ENCODE measurements at places on chromosomes 13 and 19. TPM values are rescaled to one million over a fixed set of nuclear protein-coding genes. Genes with fewer than 3 reads are reported as not detected.

GRCh38 chr19:42185277-42185676 is 32.2 kb downstream of the DEDD2 start:
- DNase-seq, result no peak
- H3K4me1 ChIP-seq, result no peaks in the 10 kb centered on the region
- H3K4me3 ChIP-seq, result no peak overlapping the region

DNA sequence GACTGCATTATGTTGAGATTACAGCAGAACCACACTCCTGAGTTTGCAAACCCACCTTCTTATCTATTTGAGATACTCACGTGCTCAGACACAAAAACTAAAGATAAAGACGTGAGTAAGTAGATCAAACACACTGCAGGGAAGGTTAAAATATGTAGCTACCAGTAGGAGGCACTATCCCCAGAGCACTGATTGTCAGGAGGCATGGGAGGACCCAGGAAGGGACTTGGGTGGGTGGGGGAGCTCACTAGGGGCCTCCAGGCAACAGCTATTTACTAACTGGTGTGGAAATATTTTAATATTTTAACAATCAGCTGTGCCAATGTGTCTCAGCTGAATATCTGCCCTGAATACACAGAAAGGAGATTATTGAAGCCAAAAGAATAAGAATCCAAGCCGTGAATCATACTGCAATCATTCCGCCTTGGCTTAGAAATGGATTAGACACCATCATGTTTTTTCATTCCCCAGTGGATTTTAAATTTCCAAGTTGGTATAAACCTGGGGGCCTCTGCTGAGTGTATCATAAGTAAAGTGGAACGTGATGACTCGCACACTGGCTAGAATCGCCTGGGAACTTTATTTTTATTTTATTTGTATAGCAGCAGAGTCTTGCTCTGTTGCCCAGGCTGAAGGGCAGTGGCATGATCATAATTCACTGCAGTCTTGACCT is 73.2 kb upstream of the CACNA1A start:
- no peak for DNase-seq
- H3K27me3 ChIP-seq, result no peaks in the 10 kb centered on the region
- no peaks in the 10 kb centered on the region for H3K4me1 ChIP-seq
- no peak overlapping the region for H3K4me3 ChIP-seq
- no peak overlapping the region for H3K27ac ChIP-seq

GRCh38 chr19:41734585-41734984 is 20.7 kb upstream of the CEACAM6 start:
- H3K36me3 ChIP-seq, result no peaks in the 10 kb centered on the region
- no peak overlapping the region for H3K4me3 ChIP-seq
- no peak for DNase-seq
- H3K27me3 ChIP-seq, result peaks cover 7% of the 10 kb centered on the region
- H3K27ac ChIP-seq, result no peak overlapping the region
- no peaks in the 10 kb centered on the region for H3K4me1 ChIP-seq

DNA sequence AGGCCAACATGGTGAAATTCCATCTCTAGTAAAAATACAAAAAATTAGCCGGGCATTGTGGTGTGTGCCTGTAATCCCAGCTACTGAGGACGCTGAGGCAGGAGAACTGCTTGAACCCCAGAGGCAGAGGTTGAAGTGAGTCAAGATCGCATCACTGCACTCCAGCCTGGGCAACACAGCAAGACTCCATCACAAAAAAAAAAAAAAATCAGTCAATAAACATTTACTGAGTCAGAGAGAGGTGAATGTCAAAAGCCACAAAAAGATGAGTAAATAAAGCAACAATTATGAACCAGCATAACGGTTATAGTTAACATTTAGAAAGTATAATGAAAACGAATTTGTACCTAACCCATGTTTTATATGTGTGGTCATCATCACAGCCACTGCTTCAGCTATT is 23.1 kb downstream of the PSPC1 start:
- H3K36me3 ChIP-seq, result peaks cover 5% of the 10 kb centered on the region
- no peaks in the 10 kb centered on the region for H3K4me1 ChIP-seq
- no peak overlapping the region for H3K27ac ChIP-seq
- DNase-seq, result no peak

DNA sequence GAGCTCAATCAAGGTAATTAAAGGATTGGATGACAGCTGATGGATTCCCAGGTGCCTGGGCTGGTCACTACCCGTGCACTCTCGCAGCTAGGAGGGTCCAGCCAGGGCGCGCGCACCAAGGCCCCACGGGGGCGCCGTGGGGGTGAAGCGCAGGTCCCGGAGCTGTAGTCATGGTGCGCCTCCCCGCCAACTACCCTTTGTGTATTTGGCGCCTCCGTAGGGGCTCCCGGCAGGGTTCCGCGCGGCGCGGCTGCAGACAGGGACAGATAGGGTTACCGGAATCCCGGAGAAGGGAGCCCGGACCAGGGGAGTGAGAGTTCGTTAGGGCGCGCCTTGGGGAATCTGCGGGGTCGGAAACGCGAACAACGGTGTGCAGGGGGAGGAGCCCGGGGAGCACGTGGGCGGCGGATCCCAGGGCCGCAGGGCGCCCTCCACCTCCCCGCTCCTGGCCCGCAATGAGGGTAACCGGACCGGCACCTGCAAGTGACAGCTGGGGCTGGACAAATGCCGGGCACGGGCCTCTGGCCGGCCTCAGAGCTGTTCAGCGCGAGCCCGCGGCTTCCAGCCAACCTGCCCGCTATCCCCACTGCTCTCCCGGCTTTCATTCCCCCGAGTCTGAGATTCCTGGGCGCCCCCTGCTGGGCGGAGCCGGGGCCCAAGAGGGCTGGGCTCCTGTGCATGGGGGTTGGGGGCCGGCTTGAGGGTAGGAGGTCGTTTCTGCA is 3.4 kb upstream of the PRAM1 start:
- no peak for DNase-seq
- no peaks in the 10 kb centered on the region for H3K36me3 ChIP-seq
- H3K27ac ChIP-seq, result peak overlapping the region; percentile 61
- H3K4me1 ChIP-seq, result no peaks in the 10 kb centered on the region
- peak overlapping the region; percentile 54 for H3K4me3 ChIP-seq

The ACP7 gene
- total RNA-seq, result 10.3 TPM

The FFAR3 gene
- total RNA-seq, result not detected

The CCL25 gene
- total RNA-seq, result not detected
